ENCODE measurements at places on chromosomes 7 and 10.

DNA sequence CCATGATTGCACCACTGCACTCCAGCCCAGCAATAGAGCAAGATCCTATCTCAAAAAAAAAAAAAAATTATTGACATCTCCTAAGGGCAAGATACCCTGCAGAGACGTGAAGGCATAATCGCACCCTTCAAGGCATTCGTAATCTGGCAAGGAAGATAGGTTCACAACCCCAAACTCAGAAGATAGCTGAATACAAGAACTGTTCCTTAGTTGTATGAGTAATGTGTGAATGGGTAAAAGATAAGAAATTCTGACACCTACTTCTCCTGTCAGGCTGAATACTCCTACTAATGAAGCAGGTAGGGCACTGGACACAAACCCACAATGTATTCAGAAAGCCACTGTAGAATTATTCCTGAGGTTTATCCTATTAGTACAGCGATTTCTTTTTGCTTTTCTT, 882.4 kb upstream of the AUTS2 start:
- no peaks in the 10 kb centered on the region for H3K27me3 ChIP-seq
- DNase-seq: no peak
- H3K36me3 ChIP-seq: no peaks in the 10 kb centered on the region
- H3K27ac ChIP-seq: no peak overlapping the region
- no peak overlapping the region for H3K4me3 ChIP-seq

- no peak for DNase-seq
- no peak overlapping the region for H3K4me3 ChIP-seq
- peaks cover 10% of the 10 kb centered on the region for H3K36me3 ChIP-seq
Measured at GRCh38 chr10:87053111-87053510, 33.0 kb downstream of the FAM25A start.

GRCh38 chr10:90579602-90580242, 278.1 kb downstream of the HTR7 start:
- no peaks in the 10 kb centered on the region for H3K4me1 ChIP-seq
- DNase-seq: peak; percentile 38
- H3K36me3 ChIP-seq: no peaks in the 10 kb centered on the region
- H3K4me3 ChIP-seq: no peak overlapping the region

DNA sequence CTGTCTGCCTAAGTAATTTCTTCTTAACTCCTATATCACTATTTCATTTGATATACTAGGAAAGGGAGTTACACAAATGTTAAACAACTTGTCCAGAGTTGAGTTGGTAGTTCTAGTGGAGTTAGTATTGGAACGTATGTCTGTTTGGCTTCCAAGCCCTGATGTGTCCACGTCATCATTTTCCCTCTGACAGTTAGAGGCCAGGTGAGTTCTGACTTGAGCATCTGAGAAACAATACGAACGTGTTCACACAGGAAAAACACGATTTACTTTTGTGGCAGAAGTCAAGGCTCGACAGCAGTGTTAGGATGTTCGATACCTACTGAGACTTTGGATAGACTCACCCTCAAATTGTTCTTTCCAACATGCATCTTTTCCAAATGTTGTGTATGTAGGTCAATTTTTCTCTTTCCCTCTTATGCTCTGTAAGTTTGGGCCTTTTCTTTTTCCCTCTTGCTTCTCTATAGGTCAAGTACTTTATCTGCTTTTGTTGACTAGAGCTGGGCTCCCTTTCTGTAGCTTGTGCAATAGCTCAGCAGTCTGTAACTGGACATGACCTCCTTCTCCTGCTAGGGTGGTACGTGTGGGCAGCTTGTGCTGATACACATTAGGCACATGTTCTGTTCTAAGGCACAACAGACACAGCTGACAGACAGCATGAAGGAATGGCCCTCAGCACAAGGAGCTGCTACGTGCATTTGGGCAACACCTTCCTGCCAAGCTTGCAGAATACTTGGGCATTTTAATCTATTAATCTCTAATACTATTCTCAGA, 222.9 kb downstream of the PTEN start:
- H3K36me3 ChIP-seq: no peaks in the 10 kb centered on the region
- no peak overlapping the region for H3K27ac ChIP-seq
- H3K4me3 ChIP-seq: no peak overlapping the region
- no peak for DNase-seq

DNA sequence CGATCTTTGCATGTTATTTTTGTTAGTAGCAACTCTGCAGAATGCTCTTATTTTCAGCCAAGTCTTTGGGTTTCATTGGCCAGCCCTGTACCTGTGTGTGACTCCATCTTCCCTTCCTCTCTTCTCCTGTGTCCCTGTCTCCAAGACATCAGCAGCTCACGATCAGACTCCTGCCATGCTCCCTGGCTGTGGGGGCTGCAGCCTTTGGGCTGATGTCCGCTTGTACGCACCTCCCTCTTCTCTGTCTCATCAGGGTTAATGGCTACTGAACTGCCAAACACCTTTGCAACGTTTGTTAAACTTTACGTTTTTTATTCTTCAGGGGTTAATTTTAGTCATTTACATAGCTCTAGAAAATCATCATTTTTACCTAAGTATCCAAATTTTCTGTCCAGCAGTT, 103.5 kb upstream of the RET start:
- no peak overlapping the region for H3K27ac ChIP-seq
- no peak for DNase-seq
- no peaks in the 10 kb centered on the region for H3K27me3 ChIP-seq
- no peaks in the 10 kb centered on the region for H3K36me3 ChIP-seq
- H3K4me3 ChIP-seq: no peak overlapping the region
- H3K4me1 ChIP-seq: no peaks in the 10 kb centered on the region

DNA sequence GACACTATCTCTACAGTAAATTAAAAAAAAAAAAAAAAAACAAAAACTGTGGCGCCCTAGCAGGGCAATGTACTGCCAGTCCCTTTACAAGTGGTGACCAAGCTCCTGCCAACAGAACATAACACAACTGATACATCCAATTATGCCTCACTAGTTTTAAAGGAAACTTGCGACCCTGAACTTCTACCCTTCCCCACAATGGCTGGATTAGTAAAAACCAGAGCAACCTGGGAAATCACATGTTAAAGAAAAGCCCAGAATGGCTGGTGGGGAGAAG, 16.5 kb downstream of the ATE1 start:
- peaks cover 5% of the 10 kb centered on the region for H3K36me3 ChIP-seq
- H3K4me3 ChIP-seq: no peak overlapping the region
- H3K4me1 ChIP-seq: no peaks in the 10 kb centered on the region
- H3K27me3 ChIP-seq: no peaks in the 10 kb centered on the region

Data from Caco-2 (cell line).